Stimulated activated CD4-positive, alpha-beta T cell treated with anti-CD3 and anti-CD28 coated beads, Interleukin-4, amount 100 ng/mL, for 4 hours (primary cell): ENCODE measurements at places on chromosomes 7 and 10.

- no peak for DNase-seq
Observed at GRCh38 chr7:149584530-149584929, 86.9 kb upstream of the ZNF746 start.

- DNase-seq: no peak
Observed at GRCh38 chr10:72133517-72133916, 45.2 kb upstream of the SPOCK2 start.

DNA sequence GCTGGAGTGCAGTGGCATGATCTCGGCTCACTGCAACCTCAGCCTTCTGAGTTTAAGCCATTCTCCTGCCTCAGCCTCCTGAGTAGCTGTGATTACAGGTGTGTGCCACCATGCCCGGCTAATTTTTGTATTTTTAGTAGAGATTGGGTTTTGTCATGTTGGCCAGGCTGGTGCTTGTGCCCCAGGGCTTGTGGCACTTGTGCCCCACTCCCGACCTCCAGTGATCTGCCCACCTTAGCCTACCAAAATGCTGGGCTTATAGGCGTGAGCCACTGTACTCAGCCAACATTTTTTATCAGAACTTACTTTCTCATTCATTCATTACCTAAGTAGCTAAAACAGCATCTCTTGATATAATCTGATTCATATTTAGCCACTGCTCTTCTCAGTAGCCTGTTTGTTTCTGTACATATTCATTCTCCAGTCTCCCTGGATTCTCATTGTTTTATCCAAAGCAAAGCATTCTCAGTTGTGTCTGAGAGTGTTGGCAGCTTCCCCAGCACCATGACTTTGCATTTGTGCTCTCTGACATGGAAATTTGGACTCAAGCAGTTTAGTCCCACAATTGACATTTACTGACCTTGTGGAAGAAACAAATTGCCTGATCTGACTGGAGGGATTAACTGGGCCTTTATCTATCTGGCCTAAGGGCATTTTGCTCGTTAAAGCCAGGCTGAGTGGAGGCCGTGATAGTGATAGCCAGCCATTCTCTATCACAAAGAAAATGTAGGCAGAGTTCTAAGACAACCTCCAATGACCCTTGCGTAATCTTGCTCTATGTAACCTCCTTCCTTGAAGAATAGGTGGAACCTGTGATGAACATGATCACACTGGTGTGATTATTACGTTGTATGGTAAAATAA, 44.9 kb downstream of the AKR1B15 start:
- DNase-seq: no peak

DNA sequence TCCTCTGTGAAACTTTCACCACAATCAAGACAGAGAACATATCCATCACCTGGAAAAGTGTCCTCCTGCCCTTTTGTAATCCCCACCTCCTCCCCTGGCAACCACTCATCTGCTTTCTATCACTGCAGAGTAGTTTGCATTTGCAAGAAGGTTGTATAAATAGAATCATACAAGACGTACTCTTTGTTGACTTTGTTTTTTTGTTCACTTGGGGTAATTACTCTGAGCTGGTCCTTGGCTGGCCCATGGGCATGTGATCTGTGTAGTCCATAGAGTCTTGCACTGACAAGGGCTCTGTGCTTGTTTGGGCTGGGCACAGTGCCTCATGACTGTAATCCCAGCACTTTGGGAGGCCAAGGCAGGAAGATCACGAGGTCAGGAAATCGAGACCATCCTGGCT, 7.8 kb upstream of the HACD1 start:
- no peak for DNase-seq

GRCh38 chr10:62457598-62457997, 83.4 kb downstream of the ZNF365 start:
- no peak for DNase-seq

- no peak for DNase-seq
Observed at GRCh38 chr10:93996551-93996950, 2.8 kb downstream of the PLCE1 start.

- no peak for DNase-seq
Observed at GRCh38 chr10:12589791-12590190, 240.4 kb downstream of the CAMK1D start.

DNA sequence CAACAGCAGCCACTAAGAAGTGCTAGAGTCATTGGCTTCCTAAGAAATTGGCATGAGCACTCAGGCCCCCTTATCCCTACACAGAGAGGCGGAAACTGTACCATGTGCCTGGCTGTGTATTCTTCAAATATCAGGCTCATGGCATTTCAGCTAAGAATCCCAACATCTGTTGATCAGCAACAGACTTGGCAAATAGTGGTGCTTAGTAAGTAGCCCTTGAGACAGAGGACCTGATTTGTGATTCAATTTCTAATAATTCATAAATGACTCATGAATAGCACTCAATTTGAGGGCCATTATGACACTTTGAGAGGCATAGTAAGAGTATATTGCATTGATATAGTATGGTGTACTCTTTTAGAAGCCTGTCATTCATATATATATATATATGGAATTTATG, 309.1 kb downstream of the LRMDA start:
- no peak for DNase-seq

GRCh38 chr10:5159126-5159525, 25.8 kb downstream of the AKR1C8 start:
- no peak for DNase-seq

GRCh38 chr10:93482145-93482834, at the start of gene MYOF:
TSS of gene MYOF (minus strand) at chr10:93482334. CDS start at chr10:93482194, 140 bp downstream.
- peak; percentile 18 for DNase-seq

DNA sequence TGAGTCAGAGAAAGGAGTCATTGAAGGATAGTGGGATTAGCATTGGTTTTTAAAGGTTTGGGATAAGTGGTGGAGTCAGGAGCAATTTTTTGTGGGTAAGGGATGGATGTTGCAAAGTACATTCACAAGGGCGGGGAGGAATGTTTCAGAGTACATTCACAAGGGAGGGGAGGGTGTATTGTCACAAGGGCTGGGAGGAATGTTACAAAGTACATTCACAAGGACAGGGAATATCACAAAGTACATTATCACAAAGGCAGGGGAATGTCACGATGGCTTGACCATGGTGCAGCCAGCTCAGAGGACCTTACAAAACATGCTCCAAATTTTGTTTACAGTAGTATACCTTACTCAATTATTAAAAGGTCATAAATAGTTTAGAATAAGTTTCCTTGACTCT, 30.3 kb downstream of the C1GALT1 start:
- no peak for DNase-seq

DNA sequence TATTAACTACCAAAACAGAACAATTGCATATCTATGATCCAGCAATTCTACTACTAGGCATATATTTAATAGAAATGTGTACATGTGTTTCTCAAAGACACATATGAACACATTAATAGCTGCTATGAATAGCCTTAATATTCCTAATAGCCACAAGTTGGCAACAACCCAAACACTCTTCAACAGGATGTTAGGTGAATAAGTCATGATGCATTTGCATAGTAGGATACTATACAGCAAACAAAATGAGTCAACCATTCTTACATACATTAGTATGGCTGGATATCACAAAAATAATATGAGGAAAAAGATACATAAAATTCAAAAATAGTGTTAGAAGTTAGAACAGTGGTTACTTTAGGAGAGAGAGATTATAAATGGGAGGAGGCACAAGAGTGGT, 26.8 kb upstream of the ZNF746 start:
- DNase-seq: no peak
